Left ventricle myocardium inferior (tissue), 1 donor: ENCODE measurements at places on chromosomes 3 and 15.
A peak's percentile ranks its signal among the peaks of the same experiment; 100 is the strongest.

DNA sequence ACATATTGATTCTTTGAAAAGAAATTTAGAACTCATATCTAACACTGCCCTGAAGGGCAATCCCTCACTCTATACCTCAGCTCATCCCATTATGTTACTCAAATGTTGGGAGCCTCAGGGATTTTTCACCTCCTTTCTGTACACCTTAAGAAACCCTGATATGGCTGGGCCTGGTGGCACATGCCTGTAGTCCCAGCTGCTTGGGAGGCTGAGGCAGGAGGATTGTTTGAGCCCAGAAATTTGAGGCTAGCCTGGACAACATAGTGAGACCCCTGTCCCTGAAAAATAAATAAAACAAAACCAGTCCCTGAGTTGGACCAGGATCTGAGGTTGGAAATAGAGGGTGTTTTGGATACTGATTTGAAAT lies 27.6 kb downstream of the NDUFB4 start:
- no peak for DNase-seq

- no peak for DNase-seq
These were observed 377.1 kb upstream of the GOLIM4 start for GRCh38 chr3:168472783-168473182.

DNA sequence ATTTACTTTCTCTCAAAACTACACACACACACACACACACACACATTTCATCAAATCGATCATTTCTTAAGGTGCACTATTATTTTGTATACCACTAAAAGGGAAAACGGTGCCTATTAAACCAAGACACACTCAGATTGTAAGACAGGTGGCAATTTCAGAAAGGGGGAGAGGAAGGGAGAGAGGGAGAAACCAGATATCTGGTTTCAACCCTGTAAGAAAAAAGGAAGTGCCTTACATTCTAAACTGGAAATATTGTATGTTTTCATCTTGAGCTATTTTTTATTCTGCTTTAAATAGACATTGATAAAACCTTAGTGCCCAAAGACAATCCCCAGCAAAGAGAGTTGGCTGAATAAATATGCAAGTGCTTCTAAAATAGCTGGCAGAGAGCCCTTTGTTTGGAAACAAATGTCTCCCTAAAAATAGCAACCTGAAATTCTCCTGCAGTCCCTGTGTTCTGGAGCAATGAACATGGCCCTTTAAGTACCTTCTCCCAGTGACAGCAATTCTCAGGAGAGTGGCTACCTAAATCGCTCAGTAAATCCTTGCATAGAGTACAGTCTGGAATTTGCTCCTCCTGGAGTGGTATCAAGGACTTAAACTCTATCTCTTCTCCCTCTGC lies 85.7 kb downstream of the RARB start:
- DNase-seq = no peak

DNA sequence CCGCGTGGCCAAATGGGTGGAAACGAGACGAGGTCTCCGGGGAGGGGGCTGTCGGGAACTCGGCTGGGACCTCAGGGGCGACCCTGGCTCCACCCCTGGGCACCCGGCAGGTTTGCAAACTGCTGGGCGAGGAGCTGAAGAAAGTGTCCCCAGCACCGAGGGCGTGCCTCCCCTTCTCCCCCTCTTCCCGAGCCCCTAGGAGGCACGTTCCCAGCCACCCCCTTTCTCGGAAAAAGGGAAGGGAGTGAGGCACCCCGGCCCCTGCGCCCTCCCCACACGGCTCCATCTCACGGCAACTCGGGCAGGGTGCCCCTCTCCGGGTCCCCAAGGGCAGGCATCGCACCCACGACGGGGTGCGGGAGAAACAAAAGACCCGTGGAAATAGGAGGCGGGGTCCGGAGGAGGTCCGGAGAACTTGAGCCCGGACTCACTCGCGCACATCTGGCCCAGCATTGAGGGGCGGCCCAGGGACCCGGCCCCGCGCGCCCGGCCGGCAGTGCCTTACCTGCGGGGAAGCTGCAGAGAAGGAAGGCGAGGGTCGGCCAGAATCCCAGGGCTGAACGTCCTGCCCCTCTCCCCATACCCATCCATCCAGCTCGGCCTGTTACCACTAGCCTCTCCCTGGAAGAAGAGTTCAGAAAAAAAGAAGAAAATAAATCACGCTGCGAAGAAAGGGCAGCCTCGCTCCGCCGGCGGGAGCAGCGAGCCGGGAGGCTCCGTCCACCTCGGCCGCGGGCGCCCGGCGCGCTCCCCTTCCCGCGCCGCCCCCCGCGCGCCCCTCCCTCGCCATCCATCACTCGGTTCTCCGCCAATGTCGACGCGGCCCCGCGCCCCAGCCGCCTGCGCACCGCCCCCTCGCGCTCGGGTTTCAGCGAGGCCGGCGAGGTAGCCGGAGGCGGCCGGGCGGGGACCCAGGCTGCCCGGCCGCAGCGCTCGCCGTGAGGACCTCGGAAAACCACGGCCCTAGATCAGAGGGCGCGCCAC lies 16.3 kb downstream of the RGMA start:
- DNase-seq = peak; percentile 89

- DNase-seq = no peak
These were observed 165.7 kb downstream of the GAP43 start for GRCh38 chr3:115788921-115789470.

- DNase-seq = no peak
These were observed 200.6 kb downstream of the CADM2 start for GRCh38 chr3:85159376-85159775.

DNA sequence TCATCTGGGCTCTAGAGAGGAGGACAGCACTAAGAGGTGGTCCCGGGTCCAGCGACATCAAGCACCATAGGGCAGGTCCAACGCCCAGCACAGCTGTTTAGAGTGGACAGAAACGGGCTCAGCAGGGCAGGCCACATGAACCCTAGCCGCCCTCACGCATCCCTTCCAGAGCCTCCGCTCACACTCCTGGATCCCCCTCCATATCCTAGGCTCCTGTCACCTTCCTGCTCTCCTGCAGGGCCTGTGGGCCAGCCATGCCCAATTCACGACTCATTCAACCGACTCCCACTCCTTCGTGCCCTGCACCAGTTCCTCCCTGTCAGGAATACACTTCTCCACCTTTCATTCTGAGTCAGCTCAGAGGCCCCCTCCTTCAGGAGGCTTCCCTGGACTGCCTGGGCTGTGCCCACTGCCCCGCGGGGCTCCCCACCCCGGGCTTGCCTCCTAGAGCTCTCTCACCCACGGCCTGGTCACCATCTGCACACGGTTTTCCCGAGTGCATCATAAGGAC lies 90.2 kb downstream of the LINGO1 start:
- no peak for DNase-seq

DNA sequence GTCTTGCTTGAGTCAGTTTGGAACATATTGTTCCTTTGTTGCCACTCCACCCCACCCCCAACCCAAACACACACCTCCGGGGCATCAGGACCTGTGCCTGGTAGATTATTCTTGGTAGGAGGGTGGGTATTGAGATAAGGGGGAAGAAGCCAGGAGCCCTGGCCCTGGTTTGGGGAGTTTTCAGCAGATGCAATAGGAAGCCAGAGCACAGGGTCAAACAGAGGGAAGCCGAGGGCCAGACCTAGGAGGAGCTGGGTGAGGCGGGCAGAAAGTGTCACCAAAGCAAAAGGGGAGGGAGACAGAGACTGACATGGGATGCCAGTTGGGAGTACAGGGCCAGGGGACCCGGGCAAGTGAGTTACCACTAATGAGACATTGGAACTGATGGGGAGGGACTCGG lies 163.1 kb downstream of the RPLP1 start:
- DNase-seq = no peak

DNA sequence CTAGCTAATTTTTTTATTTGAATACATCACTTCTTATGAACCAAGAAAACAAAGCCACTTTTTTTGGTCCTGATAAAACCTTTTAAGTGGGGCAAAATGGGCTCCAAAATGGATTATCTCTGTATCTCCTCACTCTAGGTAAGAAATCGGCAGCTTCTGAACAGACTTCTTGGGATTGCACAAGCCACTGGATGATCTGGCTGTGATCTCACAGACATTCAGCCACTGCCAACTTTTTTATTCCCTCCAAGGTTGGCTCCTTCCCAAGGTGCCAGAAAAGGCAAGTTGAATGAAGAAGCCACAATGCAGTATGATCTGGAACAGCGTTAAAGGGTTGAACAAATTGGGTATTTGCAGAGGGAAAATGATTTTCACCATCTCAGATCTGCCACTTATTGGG lies 73.2 kb downstream of the PRICKLE2 start:
- DNase-seq = no peak

GRCh38 chr15:42134617-42135245 lies 21.7 kb downstream of the PLA2G4F start:
- no peak for DNase-seq

GRCh38 chr3:14289590-14290461 lies 111.2 kb downstream of the LSM3 start:
- no peak for DNase-seq
